ENCODE measurements at places on chromosomes 2 and 18.

- peak; percentile 23 for DNase-seq
Measured at GRCh38 chr2:126887506-126887905, 11.2 kb upstream of the TEX51 start.

DNA sequence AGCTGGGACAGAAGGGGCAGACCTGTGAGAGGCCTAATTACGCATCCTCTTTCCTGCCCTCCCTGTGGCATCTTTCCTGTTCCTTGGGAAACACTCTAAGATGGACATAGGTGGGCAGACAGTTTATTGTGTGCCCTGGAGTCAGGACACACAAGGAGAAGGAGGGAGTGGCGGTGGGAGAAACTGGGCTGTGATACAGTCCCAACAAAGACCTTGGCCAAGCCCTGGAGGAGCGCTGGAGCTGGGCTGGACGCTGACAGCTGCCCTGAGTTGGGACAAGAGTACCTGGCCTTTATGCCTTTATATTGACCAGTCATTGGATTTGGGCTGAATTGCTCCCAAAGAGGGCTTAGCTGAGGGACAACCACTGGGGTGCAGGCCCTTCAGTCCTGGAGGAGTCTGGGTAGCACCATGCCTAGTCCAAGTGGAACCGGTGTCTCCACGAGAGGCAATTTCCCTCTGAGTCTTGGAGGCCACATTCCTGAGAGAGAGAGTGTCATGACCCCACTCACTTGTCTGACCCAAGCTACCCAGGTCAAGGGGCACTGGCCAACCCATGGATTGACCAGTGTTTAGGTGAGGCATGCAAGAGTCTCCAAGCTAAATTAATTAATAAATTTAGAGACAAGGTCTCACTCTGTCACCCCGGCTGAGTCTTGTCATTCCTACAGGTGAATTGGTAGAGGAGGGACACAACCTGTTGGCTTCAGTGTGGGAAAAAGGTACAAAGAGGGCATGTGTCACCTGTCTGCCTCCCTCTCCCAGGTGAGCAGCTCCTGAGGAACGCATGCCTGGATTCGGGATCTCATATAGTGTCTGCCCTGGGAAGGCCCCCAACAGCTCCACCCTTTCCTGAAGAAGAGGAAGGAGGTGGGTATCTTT lies 107.1 kb upstream of the ST3GAL5 start:
- DNase-seq: peak; percentile 45

DNA sequence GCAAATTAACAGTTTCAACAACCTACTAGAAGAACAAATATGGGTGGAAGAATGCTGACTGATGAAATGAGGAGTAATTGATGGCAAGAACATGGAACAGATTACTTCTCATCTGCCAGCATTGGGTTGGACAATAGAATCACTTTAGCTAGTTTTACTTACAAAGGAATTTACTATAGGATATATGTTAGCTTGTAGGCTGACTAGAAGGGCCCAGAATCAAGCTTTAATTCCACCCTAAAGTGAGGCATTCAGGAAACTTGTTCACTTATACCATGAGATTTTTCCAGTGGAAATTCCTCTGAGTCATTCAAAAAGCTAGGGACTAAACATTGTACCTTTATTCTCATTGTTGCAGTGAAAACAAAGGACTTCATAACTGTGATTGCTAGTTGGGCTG lies 5.0 kb upstream of the ZSWIM2 start:
- no peak for DNase-seq

DNA sequence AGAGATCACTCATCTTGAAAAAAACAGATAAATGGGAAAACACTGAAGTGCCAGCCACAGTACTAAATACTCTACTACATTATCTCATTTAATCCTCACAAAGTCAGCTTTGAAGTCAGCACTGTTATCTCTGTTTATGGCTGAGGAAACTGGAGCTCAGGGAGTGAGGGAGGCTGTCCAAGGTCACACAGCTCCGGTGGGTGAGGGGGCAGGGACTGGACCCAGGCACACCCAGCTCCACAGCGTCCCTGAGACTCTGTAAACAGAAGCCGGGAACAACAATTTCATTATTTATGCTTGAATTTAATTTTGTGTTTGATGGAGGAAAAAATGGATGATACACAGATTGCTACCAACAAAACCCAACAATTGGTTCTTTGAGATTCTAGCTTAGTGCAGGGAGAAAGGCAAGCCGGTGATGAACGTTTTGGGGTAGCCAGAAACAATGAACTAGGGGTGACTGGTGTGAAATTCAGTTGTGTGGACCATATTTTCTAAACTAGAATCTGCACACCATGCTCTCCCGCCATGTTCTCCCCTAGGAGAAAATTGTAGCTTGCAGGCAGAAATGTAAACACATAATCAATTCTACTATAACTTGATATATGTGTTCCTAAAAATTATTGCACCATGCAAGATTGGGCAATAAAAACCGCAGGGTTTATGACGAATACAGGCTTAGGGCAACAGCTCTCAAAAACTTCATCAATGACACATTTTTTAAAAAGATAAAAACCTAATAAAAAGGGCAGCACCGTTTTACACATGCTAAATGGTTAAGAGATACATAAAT lies at the start of gene GREB1:
GREB1 (plus strand) TSS at position 768 of the 793 bp plus-strand sequence. CDS start 22,570 bp downstream, outside the sequence.
- DNase-seq: no peak

DNA sequence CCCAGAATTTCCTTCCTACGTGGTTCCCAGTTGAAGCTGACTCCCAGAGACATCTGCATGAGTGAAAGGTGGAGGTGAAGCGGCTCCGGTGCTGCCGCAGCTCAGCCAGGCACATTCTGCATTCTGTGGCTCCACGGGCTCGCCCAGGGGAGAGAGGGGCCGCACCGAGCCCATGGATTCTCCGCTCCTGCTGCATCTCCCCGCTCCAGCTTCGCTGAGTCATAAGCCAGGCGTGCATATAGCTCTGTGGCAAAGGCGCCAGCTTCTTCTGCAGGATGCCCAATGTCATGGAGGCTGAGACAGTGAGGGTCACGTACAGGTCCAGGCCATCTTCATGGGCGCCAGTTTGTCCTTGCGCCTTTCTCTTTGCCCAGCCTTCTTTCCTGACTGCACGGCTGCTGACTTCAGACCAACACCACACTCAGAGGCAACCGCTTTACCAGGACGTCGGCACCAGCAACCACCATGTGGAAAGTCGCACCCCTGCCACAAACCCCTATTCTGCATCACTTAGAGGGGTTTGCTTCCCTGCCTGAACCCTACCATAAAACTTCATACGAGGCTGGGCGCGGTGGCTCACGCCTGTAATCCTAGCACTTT lies 215.7 kb downstream of the MGAT5 start:
- DNase-seq: no peak

GRCh38 chr2:232521959-232522622 lies 1.9 kb downstream of the PRSS56 start:
- DNase-seq: peak; percentile 95

DNA sequence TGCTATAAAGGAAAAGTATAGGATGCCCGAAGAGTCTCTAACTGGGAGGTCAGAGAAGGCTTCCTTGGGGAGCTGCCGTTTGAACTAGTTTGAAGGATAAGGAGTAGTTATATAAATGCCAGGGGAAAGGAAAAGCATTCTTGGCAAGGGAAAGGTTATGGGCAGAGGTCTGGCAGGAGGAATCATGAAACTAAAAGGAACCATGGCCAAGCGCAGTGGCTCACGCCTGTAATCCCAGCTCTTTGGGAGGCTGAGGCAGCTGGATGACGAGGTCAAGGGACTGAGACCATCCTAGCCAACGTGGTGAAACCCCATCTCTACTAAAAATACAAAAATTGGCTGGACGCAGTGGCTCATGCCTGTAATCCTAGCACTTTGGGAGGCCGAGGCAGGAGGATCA lies 100.6 kb upstream of the MSH2 start:
- DNase-seq: no peak

GRCh38 chr2:222332116-222332515 lies 33.3 kb upstream of the PAX3 start:
- DNase-seq: no peak

DNA sequence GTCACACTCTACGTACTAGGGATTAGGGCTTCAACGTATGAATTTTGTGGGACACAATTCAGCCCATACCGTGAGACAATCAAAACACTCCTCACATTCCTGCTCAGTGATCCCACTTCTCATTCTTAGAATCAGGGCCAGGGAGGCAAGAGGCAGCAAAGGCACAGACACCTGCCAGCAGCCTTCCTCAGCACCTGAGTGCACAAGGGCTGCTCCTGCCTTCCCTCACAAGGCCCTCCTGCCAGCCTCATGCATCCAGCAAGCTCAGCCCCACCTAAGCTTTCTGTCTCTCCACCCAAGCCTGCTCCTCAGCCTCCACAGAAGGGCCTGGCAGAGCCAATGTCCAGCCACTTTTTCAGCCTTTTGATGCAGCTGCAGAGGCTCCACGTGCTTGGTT lies 141.6 kb downstream of the SP3 start:
- no peak for DNase-seq

DNA sequence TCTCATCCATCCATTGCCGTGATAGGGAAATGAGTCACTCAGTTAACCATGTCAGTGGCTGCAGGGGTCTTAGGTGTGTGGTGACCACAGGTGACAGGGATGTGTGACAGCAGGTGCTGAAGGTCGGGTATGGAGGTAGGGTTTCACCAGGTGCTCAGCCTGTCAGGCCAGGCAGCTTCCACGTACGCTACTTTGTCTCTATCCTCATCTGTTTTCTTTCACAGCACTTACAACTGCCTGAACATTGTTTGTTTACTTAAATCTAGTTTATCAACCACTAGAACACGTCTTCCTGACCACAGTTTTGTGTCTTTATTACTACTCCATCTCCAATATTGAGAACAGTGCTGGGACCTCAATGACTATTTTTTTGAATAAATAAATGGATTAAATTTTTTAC lies 11.4 kb upstream of the UXS1 start:
- no peak for DNase-seq

- peak; percentile 76 for DNase-seq
Measured at GRCh38 chr2:218284106-218284811, 8.0 kb downstream of the TMBIM1 start.

- no peak for DNase-seq
Measured at GRCh38 chr2:16454621-16455020, 211.0 kb downstream of the CYRIA start.

GRCh38 chr18:59918997-59919396 lies 19.2 kb downstream of the PMAIP1 start:
- no peak for DNase-seq

DNA sequence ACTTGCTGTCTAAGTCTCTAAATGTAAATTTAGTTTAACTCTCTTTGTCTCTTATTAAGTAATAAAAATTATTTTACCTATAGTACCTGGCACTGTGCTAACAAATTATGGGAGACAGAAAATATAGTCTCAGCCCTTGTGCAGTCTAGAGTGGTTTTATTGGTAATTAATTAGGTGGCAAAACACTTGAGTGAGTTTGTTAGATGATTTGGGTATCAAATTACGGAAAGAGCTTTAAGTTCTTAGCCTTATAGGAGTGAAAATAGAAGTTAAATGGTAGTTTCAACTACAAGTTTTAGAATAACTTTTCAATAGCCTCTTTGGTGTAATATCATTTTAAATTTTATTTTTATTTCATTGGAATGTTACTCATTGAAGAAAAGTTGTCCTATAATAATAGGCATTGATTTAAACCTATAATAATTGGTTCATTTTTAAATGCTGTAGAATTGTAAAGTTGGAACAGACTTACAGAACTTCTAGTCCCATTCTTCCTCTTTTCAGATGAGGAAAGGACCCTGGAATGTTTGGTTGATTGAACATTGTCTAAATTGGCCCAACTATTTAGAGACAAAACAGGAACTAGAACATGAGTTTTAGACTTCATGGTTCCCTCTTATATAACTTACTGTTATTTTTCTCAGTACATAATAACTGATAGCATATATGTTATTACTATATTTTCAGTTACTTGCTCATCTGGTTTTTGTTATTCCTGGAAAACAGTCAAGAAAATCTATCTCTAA lies 10.2 kb upstream of the HTR2B start:
- DNase-seq: no peak

DNA sequence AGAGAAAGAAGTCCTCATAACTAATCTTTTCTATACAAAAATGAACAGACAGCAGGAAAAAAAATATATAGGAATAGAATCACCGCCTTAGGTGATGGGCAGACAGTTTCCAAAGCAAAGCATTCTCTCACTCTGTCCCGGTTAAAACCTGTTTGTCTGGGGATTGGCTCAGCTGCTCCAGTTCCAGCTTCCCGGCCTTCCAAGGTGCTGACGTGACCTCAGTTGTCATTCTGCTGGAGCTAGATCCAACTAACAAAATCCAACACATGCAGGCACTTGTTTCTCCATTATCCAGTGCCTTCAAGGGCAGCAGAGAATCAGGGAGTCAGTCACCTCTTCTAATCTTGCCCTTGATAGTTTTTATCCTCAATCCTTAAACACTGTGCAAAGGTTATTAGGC lies 52.8 kb downstream of the IKZF2 start:
- no peak for DNase-seq

- no peak for DNase-seq
Measured at GRCh38 chr2:98455494-98455976, 10.9 kb downstream of the INPP4A start.

DNA sequence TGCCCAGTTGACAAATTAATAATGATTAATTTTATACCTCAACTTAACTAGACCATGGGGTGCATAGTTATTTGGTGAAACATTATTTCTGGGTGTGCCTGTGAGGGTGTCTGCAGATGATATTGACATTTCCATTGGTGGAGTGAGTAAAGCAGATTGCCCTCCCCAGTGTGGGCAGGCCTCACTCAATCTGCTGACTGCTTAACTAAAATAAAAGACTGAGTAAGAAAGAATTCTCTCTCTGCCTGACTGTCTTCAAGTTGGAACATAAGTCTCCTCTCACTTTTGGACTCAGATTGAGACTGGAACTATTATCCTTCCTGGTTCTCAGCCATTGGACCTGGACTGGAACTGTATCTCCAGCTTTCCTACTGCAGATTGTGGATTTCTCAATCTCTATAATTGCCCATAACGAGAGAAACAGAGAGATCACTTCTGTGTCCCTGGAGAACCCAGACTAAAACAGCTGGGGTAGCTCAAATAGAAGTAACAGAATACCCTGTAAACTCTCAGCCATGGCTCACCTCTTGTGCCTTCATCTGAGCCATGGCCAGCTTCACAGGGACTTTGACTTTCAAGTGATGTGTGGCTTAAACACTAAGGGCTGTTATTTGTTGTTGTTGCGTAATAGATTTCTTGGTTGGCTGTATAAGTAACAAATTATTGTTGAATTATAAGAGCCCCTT lies 575.3 kb upstream of the RAB6C start:
- no peak for DNase-seq

DNA sequence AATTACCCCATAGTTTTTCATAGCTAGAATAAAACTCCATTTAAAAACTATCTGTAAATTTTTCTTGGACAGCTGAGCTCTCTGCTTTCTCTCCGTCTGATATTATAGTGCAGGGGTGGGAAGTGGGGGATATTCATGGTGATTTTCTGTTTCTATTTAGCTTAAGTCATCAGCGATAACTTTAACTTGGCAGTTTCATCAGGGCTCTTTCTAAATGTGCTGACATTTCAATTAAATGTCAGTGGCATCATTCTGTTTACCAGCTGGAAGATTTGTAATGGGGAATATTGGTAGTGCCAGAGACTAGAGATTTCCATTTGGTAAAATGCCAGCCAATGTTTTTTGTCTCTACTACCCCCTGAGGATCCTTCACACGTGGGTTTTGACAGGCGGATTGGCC lies 53.5 kb upstream of the CAPN13 start:
- DNase-seq: no peak

All from activated CD8-positive, alpha-beta memory T cell treated with anti-CD3 and anti-CD28 coated beads, Interleukin-2, amount 50 U/mL, for 48 hours (primary cell).